ENCODE measurements at places on chromosomes 3 and 15. TPM values are rescaled to one million over a fixed set of nuclear protein-coding genes. Genes with fewer than 3 reads are reported as not detected.

The GHRL gene
- not detected for total RNA-seq

The GOLGA6D gene
- not detected for total RNA-seq

The SLC2A2 gene
- total RNA-seq: not detected

The ZPLD1 gene
- not detected for total RNA-seq

The EXD1 gene
- total RNA-seq: not detected

The EFCAB12 gene
- total RNA-seq: not detected

The CD276 gene
- total RNA-seq: 84.3 TPM

The P2RY14 gene
- 2.7 TPM for total RNA-seq

DNA sequence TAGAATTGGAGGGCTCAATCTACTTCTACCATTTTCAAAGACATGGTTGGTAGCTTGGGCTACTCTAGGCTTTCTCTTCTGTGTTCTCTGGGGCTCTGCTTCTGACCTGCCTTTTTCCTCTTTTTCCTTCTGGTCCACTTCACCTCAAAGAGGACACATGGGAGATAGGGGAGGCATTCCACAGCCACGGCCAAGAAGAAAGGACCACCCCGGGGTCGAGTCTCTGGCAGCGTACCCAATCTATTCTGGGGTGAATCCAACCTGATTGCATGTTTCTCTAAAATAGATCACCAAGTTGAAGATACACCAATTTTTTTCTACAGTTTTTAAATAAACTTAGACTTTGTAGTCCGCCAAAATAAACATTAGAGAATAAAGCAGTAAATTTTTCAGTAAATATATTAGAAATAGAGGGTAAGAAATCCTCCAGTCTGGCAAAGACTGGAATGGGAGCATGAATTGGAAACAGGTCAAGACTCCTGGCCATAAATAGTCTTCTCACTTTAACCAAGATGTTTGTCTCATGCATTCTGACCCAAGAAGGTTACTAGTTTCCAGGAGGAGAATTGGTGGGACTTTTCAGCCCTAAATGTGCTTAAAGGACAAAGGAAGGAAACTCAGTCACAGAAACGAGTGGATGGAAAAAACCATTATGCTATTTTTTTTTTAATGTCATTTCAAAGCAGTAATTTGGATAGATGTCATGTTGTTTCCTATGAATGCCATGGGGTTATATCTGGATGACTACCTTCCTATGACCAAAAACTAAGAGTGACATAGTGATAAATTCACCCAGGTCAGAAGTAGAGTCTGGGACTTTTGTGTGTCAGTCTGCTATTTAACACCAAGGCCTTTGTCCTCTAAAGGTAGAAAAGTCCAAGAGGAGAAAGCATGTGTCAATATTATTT lies 71.3 kb upstream of the PHLDB2 start:
- H3K27ac ChIP-seq: peak overlapping the region; percentile 57
- H3K36me3 ChIP-seq: no peaks in the 10 kb centered on the region
- no peak overlapping the region for H3K4me3 ChIP-seq
- no peak for DNase-seq
- peaks cover 4% of the 10 kb centered on the region for H3K4me1 ChIP-seq

DNA sequence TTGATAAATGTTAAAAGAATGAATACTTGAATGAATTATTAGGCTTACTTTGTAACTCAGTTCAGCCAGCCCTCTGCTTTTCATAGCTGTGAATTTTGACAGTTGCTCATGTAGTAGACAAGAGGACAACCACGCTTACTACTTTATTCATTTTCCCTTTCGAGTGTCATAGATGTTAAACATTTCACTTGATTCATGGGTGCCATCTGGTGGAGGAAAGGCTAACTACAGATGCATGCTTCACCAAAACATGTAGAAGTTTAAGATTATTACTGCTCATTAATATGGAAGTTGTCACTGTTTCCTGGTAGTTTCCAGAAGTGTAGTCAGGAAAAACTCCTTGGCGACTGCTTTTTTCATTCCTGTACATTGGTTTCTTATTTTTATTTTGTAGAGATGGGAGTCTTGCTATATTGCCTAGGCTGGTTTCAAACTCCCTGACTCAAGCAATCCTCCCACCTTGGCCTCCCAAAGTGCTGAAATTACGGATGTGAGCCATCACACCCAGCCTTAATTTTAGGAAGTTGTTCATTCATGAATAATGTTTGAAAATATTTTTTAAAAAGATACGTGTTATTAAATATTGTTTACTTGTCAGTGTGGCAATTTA lies 163.2 kb downstream of the B3GALNT1 start:
- no peak overlapping the region for H3K27ac ChIP-seq
- H3K36me3 ChIP-seq: no peaks in the 10 kb centered on the region
- no peaks in the 10 kb centered on the region for H3K27me3 ChIP-seq
- no peaks in the 10 kb centered on the region for H3K4me1 ChIP-seq

DNA sequence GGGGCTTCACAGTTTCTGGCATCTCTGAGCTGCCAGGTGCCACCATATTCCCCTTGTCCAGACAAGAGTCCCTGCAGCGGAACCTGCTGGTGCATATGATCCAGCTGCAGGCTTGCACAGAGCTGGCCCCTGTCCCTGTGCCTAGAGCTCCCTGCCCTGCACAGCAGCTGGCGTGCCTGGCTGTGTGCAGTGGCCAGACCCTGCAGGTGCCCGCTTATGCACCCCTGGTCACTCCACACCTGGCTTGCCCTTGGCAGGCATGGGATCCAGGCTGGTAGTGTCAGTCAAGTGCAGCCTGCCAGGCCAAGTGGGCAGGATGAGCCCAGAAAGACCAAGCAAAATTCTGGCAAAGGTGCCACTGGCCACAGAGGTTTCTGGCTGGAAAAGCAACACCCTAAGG lies 88.6 kb upstream of the TTBK2 start:
- H3K36me3 ChIP-seq: peaks cover 59% of the 10 kb centered on the region
- H3K27ac ChIP-seq: no peak overlapping the region
- no peak for DNase-seq
- H3K27me3 ChIP-seq: no peaks in the 10 kb centered on the region
- no peaks in the 10 kb centered on the region for H3K4me1 ChIP-seq
- H3K4me3 ChIP-seq: no peak overlapping the region

DNA sequence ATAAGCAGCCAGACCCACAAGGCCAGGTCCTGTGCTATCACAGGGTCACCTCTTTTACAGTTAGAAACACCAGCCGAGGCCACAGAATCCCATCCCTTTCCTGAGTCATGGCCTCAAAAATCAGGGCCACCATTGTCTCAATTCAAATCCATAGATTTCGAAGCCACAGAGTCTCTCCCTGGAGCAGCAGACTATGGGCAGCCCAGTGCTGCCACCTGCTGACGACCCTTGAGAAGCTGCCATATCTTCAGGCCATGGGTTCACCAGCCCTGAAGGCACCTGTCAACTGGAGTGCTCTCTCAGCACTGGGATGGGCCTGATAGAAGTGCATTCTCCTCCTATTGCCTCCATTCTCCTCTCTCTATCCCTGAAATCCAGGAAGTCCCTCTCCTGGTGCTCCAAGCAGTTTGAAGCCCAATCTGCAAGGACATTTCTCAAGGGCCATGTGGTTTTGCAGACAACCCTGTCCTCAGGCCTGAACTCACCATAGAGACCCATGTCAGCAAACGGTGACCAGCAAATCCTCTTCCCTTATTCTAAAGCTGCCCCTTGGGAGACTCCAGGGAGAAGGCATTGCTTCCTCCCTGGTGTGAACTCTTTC lies 39.6 kb downstream of the TGM4 start:
- peak; percentile 71 for DNase-seq
- H3K27ac ChIP-seq: no peak overlapping the region
- peaks cover 14% of the 10 kb centered on the region for H3K36me3 ChIP-seq
- no peak overlapping the region for H3K4me3 ChIP-seq

- no peaks in the 10 kb centered on the region for H3K36me3 ChIP-seq
- no peaks in the 10 kb centered on the region for H3K4me1 ChIP-seq
- H3K27ac ChIP-seq: no peak overlapping the region
- H3K27me3 ChIP-seq: no peaks in the 10 kb centered on the region
- no peak for DNase-seq
Measured at GRCh38 chr3:5463991-5464390, 276.5 kb downstream of the EDEM1 start.

DNA sequence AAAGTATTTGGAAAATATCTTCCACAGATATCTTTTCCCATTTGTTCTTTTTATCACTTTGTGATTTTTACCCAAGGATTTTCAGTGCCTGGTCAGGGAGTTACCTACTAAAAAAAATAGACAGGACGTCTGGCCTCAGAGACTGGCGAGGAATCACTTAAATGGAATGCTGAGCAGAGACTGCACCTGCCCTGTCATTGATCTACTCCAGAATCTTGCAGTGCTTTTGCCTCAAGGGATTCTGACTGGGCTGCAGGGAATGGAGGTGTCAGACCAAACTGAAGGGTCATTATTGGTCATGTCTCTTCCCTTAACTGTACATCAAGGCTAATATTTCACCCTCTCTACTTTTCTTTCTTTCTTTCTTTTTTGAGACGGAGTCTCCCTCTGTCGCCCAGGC lies 12.1 kb upstream of the RYR3 start:
- H3K4me1 ChIP-seq: peaks cover 5% of the 10 kb centered on the region
- DNase-seq: no peak
- H3K4me3 ChIP-seq: no peak overlapping the region

DNA sequence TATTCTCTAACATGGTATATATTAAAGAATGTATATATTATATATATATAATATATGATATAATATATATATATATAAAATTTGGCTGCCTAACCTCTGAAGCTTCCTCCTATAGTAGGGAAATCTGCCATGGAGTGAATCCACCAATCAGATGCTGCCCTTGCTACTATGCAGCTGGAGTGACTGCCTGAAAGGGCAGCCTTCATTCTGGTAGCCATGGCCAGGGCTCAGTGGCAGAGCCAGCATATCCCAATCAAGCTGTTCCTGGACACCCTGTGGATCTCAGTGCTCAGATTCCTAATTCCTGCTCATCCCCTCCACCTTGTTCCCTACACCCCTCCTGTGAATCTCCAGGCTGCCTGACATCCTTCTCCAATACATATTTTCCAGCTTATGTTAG lies 2.2 kb upstream of the SH3GL3 start:
- H3K4me1 ChIP-seq: no peaks in the 10 kb centered on the region
- no peak overlapping the region for H3K27ac ChIP-seq
- H3K27me3 ChIP-seq: no peaks in the 10 kb centered on the region
- H3K4me3 ChIP-seq: no peak overlapping the region
- H3K36me3 ChIP-seq: no peaks in the 10 kb centered on the region

DNA sequence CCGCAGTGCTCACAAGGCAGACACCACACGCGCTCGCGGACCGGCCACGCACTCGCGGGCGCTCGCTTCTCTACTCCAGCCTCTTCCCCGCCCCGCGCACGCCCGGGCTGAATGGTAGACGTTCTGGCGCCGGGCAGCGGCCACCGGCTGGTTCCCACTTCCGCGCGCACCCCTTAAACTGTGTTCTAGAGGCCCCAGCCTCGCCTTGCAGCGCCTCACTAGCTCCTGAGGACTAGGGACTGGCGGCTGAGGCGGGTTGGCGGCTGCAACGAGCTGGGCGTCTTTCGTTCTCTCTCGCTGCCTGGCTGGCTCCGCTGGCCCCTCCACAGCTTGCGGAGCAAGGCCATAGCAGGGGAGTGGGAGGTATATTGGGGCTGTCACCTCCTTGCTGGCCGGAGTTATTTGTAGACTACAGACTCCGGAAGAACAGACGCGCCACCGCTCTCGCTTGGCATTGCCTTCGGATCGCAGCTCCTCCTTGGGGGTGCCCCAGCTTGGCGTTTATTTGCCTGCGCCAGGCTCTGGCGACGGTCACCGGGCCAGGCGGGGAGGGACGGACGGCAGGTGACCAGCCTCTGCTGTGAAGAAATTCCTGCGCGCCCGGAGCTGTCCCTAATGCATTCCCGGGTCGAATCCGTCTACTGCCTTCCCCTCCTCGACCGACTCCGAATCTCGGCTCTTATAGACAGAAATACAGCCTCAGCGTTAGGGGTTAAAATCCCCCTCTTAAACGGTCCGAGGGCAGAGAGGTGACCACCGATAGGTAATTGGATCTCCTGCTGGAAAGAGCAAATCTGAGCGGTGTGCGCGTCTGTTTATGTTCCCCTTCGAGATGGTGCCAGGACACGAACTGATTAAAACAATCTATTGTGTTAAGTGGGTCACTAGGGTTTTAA lies 1.3 kb downstream of the GREM1 start:
- H3K36me3 ChIP-seq: no peaks in the 10 kb centered on the region
- H3K4me1 ChIP-seq: peaks cover 3% of the 10 kb centered on the region
- DNase-seq: no peak
- H3K4me3 ChIP-seq: peak overlapping the region; percentile 50

DNA sequence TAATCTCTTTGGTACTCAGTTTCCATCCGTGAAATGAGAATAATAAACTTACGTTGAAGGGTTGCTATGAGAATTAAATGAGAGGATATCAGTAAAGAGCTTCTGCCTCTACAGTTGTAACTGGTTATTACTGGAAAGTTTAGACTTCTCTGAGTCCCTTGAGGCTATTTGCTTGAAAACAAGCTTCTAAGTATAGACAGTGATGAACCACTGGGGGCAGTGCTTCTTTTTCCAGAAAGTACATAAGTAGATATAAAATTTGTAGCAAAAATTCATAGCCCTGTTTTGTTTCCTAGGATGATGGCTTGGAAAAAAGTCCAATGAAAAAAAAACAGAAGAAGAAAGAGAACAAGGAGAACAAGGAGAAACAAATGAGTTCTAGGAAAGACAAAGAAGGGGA lies 87.1 kb downstream of the RGMA start:
- no peak for DNase-seq
- H3K27me3 ChIP-seq: no peaks in the 10 kb centered on the region
- H3K36me3 ChIP-seq: peaks cover 86% of the 10 kb centered on the region

GRCh38 chr15:80801891-80802680 lies 22.9 kb downstream of the CEMIP start:
- DNase-seq: no peak
- H3K4me1 ChIP-seq: no peaks in the 10 kb centered on the region
- H3K27me3 ChIP-seq: no peaks in the 10 kb centered on the region
- no peak overlapping the region for H3K27ac ChIP-seq

- H3K4me3 ChIP-seq: no peak overlapping the region
- H3K36me3 ChIP-seq: no peaks in the 10 kb centered on the region
- H3K27ac ChIP-seq: no peak overlapping the region
- H3K4me1 ChIP-seq: no peaks in the 10 kb centered on the region
- H3K27me3 ChIP-seq: no peaks in the 10 kb centered on the region
- DNase-seq: no peak
Measured at GRCh38 chr3:151265866-151266265, 12.5 kb downstream of the P2RY14 start.

Data from ascending aorta (tissue), 2 donors.